ENCODE measurements at places on chromosomes 6 and 20.

DNA sequence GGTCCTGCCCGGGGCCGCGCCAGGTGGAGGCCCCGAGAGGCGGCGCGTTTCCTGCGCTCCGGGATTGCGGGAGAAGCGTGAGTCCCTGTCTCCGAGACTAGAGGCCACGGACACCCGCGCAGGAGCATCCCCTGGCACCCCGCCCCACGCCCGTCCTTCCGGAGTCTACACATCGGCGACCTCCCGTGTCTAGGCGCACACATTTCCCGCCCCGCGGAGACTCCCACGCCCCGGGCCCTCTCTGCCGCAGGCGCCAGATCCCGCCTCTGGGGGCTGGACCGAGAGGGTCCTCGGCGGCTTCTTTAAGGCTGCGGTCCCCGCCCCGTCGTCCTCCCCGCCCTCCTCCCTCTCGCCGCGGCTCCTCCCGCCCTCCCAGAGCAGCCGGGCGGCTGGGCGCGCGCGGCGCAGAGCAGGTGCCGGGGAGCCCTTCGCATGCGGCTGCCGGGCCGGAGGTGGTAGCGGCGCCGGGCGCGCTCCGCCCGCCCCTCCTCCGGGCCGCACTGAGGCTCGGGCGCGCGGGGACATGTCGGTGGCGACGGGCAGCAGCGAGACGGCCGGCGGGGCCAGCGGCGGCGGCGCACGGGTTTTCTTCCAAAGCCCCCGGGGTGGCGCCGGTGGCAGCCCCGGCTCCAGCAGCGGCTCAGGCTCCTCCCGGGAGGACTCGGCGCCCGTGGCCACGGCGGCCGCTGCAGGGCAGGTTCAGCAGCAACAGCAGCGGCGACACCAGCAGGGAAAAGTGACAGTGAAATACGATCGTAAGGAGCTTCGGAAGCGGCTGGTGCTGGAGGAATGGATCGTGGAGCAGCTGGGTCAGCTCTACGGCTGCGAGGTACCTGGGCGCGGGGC lies at the start of gene PPP1R14C:
PPP1R14C (plus strand) TSS at position 375 of the 846 bp plus-strand sequence; CDS start at position 524, 149 bp downstream.
- DNase-seq = no peak

- no peak for DNase-seq
Observed at GRCh38 chr6:31903957-31904356, 2.1 kb upstream of the ZBTB12 start.

- no peak for DNase-seq
Observed at GRCh38 chr6:7165890-7166267, 58.1 kb downstream of the RREB1 start.

DNA sequence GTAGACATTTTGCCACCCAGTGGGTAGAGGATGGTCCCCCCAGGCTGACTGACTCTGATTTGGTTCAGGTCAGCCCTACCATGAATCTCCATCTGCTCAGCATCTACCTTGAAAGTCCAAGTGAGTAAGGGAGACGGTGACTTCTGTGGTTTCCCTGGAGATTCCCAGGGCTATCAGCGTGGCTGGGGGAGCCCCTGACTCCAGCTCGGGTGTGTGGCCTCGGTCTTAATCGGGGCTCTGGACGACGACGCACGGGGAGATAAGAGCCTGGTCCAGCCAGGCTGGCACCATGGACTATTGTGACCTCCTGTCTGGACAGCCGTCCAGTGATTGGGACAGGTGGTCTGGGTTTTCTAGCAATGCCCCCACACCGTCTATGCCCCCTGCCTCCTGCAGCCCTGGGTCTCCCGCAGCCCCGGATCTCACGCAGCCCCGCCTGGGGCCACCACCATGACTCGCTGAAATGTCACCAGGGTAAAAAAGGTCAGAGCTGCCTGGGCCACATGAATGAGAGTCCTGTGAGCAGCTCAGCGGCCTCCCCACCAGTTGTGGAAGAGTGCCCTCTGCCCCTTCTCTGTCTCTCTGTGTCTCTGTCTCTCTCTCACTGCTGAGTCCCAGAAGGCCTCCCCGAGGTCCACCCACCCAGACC lies 47.1 kb upstream of the GATA5 start:
- no peak for DNase-seq

DNA sequence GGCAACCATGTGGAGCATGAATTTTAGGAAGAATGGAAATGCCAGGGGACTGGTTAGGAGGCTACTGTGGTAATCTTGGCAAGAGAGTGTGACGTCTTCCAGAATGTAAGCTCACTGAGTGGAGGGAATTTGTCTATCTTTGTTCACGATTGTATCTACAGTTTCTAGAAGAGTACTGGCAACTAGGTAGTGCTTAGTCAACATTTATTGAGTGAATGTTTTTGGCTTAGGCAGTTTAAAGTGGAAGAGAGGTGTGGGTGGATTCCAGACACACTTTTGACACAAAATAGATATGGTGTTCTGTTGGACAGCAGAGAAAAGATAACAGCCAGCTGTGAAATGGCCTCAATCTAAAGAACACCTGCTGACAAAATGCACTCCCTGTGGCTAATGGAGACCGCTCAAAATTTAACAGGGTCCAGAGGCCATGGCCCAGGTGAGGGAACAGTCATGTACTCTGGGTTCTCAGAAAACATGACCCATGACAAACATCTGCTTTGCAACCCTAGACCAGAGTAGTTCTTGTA lies 139.3 kb downstream of the GPX5 start:
- DNase-seq = no peak

DNA sequence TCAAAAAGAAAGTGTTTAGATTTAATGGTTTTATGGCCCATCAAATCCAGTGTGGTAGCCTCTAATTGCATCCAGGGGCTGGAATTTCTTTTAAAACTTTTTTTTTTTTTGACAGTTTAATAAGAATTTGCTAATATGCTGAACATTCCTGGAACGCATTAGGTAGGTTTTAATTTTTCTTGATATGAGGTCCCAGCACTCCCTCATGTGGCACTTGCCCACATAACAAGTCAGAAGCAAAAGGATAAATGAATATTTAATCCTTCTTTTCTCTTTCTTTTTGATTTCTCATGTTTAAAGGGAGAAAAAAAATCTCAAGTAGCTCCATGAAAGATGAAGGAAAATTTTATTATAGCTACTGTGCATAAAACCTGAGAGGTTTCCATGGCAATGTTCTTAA lies 13.5 kb downstream of the HAO1 start:
- DNase-seq = no peak

- DNase-seq = peak; percentile 87
Observed at GRCh38 chr20:8094415-8094818, 37.6 kb upstream of the PLCB1 start.

GRCh38 chr6:132830334-132830751 lies 16.0 kb downstream of the RPS12 start:
- DNase-seq = no peak

DNA sequence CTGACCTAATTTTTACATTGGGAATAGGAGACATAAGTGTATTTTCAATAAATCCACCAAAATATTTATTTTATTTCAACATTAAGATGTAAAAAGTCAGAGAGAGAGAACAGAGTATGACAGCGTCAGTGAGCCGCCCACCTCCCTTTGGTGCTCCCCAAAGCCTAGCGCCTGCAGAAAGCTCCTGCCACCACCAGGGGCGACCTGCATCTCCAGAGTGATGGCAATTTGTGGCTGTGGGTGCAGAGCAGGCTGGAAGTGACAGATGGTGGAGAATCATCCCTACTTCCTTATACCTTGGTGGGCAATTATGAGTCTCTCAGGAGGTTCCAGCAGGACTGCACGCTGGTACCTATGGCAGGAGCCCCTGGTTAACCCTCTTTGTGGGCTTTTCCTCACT lies 87.3 kb downstream of the PTPRT start:
- DNase-seq = no peak

- DNase-seq = no peak
Observed at GRCh38 chr20:4165984-4166725, 150.8 kb upstream of the RNF24 start.

DNA sequence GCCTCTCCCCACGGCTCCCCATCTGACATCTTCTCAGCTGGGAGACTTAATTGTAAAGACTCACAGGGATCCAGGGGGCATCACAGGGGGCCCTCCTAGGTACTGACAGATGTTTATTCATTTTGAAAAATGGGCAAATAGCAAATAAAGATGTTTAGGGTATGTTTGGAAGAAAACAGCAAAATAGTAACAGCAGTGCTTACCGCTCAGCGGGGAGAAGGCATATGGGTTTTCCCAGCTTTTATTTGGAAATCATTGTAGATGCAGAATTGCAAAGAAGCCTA lies 2.7 kb upstream of the BIRC7 start:
- no peak for DNase-seq

DNA sequence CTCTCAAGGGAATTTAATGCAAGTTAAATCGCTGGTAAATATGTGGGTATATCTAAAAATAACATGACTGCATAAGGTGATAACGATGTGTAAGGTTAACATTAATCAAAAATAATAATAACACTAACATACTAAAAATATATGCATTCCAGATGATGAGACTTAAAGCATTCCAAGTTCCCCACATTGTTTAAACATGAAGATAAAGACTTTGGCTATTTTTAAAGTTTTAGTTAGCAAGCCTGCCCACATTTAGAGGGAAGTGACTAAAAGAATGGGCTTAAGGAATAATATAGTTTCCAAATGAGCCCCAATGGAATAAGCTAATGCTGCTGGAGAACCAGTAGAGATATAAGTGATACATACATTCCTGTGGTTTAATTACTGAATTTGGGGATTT lies 941.3 kb downstream of the TBC1D32 start:
- no peak for DNase-seq

GRCh38 chr6:106025655-106026054 lies 60.5 kb upstream of the PRDM1 start:
- DNase-seq = no peak

All from ureter (tissue), 1 donor.